Kidney epithelial cell (primary cell): ENCODE measurements at places on chromosomes 3 and 15.

DNA sequence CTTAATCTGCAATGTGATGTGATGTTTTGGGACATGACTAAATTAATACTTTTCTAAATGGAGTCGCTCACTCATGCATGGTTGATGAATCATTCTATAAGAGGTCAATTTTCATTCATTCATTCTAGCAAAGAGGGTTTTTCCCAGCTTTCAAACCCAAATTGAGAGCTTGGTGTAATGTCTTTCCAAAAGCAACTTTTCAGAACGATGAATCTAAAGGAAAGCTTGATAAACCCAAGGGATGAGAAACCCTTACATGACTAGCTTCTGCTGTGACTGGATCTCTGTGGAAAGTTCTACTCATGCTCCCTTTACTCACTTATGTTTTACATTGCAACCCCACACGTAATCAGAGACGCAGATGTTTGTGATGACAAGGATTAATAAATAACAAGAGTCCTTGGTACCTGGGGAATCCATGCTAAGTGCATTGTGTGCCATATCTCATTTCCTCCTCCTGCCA is 47.7 kb downstream of the PDZRN3 start:
- no peak for DNase-seq

- no peak for DNase-seq
These were observed 124.2 kb downstream of the TMCO5A start for GRCh38 chr15:38058596-38059075.

DNA sequence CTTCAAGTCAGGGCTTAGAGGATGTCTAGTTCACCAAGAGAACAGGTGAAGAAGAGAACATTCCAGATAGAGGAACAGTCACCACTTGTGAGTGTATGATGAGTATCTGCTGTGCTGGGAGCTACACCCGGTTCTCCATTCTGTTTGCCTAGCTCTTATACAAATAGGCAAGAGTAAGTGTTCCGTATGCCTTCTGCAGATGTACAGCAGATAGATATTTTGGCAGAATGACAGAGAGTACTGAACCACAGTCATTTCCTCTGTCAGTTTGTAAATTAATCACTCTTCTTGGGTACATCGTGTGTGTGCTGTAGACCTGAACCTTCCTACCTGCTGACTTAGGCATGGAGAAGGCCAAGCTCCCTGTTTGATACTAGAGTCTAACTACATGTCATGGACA is 108.3 kb upstream of the CTDSPL start:
- DNase-seq, result no peak

DNA sequence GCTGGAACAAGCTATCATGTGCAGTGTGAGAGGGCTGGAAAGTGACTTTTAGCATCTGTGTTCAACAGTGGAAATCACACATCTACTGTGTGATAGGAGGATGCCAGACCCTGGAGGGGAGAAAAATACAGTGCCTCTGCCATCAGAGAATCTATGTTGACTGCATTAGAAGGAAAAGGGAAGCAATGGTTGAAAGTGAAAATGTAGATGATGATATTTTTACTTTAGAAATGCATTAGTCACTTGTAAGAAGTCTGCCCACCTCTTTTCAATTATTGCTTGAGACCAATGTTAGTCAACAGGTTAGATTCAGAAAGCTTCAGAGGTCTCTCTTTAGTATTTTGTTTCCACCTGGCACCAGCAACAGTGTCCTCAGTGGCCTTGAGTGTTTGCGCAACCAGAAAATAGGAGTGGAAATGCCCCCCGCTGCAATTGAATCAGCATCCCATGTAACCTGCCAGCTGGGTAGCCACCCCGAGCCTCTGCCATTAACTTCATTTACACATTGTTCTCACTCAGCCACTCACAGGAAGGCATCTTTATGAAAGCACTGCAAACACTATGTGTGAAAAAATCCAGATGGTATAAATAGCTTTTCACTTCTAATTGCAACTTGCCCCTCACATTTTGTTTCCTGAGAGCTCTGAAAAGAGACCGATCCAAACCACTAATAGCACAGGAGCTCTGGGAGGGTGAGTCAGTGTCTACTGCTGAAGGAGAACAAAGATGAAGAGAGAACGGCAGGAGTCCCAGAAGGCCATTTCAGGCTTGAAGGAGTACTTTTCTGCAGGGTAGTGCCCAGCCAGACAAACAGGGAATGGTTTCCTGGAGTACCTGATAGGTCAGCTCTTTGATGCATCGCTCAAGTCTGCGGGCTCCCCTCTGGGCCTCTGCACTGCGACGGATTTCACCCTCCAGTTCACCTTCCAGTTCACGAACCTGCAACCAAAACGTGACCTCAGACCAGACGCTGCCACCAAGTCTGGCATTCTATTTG is 92.1 kb downstream of the HHLA2 start:
- no peak for DNase-seq

DNA sequence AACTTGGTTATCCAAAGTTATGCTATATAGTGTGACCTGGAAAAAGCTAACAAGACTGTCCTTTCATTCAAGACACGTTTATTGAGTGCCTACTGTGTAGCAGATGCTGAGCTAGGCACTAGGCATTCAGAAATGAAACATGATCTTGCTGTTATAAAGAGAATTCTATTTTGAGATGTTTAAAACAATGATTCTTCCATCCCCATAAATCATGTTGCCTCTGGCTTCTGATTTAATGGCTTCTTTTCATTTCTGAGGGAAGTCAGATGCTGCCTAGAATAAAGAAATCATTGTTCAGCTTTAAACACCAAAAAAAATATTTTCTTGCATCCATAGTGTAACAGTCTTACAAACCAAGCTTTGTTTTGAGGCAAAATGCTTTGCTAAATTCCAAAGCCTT is 620.9 kb upstream of the UBE2E2 start:
- no peak for DNase-seq

- no peak for DNase-seq
These were observed 1.1 kb upstream of the RNU6-1 start for GRCh38 chr15:67840749-67841512.

- DNase-seq, result no peak
These were observed 42.8 kb upstream of the UBE2E1 start for GRCh38 chr3:23762759-23763477.

DNA sequence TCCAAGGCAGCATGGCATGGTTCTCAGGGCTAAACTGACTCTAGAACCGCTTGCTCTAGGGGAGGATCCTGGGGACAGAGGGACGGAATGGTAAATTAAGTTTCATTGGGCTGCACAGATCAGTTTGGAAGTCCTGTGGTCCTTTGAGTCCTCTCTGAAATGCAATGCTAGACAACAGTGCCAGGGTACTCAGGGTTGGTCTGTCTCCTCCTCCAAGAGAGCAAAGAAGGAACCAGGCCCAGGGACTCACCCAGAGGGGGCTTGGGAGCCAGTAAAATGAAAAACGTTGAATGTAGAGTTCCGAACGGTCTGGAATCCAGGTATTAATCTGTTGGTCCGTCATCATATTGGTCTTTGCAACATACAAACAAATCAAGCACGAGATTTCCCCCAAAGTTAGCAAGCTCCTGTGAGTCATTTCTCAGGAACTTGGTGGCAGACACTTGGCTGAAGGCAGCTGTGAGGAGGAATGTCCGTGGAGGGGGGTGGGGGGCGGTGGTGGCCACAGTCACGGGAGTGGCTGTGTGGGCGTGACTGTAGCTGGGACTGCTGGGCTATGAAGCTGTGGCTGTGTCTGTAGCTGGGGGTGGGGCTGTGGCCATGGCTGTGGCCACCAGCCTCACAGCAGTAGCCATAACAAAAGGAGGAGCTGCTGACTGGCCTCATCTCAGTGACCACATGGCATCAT is 361.0 kb downstream of the SHQ1 start:
- peak; percentile 79 for DNase-seq

GRCh38 chr3:42680271-42680670 is 5.1 kb upstream of the KLHL40 start:
- DNase-seq, result no peak

GRCh38 chr15:80507638-80508316 is 103.6 kb downstream of the ARNT2 start:
- DNase-seq, result no peak

GRCh38 chr3:125156456-125156855 is 56.1 kb downstream of the SLC12A8 start:
- DNase-seq, result no peak

DNA sequence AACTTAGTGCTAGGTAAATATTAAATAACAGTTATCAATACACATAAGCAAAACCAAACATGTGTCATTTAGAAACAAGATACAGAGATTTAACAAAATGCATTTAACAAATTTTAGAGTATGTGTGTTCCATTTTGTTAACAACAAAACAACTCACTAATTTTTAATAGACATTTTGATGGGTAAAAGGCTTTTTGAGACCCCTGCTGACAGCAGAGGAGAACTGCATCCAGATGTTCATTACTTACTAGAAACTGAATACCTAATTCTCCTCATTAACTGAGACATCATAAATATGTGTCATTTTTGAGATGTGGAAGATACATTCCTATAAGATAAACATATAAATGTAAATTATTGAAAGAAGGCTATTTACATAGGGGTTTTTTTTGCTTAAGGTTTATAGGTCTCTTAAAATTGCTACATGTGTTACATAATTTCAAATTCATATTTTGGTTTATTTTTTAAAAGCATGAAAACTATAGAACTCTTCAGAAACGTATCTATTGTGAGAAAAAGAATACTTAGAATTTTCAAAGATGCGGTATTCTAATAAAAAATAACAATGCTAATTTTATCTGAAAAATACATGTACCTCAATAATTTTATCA is 1009.8 kb downstream of the TUSC7 start:
- DNase-seq, result no peak

GRCh38 chr3:73405853-73406252 is 218.9 kb downstream of the PDZRN3 start:
- DNase-seq, result no peak

GRCh38 chr15:70299931-70300869 is 202.5 kb upstream of the TLE3 start:
- no peak for DNase-seq

- no peak for DNase-seq
These were observed 17.0 kb downstream of the MUC4 start for GRCh38 chr3:195794708-195795107.

- no peak for DNase-seq
These were observed 120.1 kb upstream of the NMNAT3 start for GRCh38 chr3:139797724-139798343.

- DNase-seq, result no peak
These were observed 33.9 kb upstream of the MEX3B start for GRCh38 chr15:82079736-82080135.

GRCh38 chr15:67136802-67137201 is 71.4 kb downstream of the SMAD3 start:
- no peak for DNase-seq

- DNase-seq, result no peak
These were observed 363.5 kb upstream of the NECTIN3 start for GRCh38 chr3:110708156-110708555.

- DNase-seq, result no peak
These were observed 107.2 kb upstream of the SLC25A36 start for GRCh38 chr3:140834266-140835037.

- no peak for DNase-seq
These were observed 104.3 kb downstream of the CPN2 start for GRCh38 chr3:194246709-194247349.
